ENCODE measurements at places on chromosomes 2 and 18.
A peak's percentile ranks its signal among the peaks of the same experiment; 100 is the strongest.

DNA sequence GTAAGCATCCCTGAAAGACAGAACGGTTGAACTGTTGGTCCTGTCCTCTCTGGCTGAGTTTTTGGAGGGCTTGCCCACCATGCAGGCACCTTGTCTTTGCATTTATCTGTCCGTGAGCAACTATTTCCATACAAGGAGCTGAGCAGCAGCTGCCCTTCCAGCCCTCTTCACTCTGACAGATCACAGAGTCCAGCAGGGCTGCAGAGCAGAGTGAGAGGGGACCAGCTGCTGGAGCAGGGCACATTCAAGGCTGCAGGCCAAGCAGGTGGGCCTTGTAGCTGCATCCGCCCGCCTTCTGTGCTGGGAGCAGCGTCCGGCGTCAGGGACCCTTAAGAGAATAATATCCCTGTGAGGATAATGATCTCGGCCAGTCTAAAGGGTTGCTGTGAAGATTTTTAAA lies 9.5 kb downstream of the SMYD1 start:
- DNase-seq = no peak

DNA sequence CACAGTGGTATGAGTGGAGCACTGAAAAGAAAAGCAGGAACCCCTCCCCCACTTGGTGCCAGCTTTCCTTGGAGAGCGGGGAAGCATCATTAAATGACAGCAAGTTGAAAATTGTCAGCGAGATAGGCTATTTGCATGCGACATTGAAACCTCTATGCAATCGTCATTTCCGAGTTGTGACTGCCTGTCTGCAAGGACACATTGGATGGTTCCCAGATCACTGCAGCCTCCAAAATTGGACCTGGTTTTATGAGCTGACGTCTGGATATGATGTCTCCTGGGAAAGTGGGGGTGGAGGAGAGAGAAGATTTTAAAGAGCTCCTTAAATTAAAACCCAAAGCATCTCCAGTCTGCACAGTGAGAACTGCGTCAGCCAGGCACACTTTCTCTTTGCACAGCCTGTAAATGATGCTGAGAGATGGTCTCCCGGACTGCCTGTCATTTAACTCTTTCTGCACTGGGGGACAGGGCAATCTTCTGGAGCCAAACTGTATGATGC lies 57.8 kb upstream of the KIF5C start:
- DNase-seq = no peak

GRCh38 chr2:86507600-86507999 lies 55.6 kb downstream of the CHMP3 start:
- no peak for DNase-seq

DNA sequence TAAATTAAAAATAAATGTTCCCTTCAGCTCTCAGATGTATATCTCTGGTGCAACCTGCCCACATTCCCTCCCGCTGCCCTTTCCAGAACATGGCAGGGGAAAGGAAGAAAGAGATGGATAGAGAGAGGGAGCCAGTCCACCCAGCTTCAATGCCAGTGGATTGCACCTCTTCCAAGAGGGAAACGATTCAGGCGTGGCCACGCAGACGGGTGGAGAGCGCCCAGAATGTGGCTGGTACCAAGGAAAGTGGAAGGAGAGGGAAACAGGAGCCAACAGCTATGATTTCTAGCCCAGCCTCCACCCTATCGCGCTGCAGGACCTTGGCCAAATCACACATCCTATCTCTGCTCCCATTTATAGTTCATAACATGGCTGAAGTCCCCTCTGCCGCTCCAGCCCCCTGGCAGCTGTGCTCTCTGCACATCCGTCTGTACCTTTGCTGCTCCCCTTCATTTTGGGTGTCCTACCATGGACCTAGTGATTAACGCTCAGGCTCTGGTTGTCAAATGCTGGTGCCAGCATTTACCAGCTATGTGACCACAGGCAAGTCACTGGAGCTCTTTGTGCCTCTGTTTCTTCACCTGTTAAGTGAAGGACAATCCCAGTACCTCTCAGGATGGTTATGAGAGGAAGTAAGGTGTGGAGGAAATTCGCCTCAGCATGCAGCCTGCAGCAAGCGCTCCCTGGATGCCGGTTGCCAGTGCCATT lies 66.5 kb downstream of the SFXN5 start:
- no peak for DNase-seq

DNA sequence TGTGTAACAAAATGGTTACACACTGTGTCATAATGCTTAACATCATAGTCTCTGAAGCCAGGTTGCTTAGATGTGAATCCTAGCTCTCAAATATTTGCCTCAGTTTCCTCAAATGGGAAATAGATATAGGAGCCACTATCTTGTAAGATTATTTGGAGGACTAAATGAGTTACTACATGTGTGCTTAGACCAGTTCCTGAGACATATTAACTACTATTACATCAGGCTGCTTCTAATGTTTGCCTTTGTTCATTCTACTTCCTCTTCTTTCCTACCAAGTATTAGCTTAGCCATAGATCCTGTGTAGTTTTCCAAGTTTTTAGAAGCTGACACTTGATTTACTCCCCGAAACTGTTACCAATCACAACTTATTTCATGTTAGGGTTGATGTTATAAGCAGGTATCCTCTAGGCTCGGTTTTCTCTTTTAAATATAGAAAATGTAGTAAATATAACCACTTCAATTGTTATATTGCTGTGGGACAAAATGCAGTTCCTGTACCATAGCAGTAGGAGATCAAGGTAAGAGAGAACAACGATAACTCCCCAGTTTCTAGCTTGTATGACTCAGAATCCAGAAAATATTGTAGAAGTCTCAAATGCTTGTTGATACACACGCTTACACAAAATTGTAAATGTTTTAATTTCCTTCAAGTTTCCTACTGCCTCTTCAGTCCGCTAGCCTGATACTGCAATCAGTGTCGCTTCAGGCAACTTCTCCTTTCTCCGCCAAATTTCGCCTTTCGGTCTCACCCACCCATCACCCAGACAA lies 751 bp upstream of the DNAJC10 start:
- DNase-seq = peak; percentile 45

DNA sequence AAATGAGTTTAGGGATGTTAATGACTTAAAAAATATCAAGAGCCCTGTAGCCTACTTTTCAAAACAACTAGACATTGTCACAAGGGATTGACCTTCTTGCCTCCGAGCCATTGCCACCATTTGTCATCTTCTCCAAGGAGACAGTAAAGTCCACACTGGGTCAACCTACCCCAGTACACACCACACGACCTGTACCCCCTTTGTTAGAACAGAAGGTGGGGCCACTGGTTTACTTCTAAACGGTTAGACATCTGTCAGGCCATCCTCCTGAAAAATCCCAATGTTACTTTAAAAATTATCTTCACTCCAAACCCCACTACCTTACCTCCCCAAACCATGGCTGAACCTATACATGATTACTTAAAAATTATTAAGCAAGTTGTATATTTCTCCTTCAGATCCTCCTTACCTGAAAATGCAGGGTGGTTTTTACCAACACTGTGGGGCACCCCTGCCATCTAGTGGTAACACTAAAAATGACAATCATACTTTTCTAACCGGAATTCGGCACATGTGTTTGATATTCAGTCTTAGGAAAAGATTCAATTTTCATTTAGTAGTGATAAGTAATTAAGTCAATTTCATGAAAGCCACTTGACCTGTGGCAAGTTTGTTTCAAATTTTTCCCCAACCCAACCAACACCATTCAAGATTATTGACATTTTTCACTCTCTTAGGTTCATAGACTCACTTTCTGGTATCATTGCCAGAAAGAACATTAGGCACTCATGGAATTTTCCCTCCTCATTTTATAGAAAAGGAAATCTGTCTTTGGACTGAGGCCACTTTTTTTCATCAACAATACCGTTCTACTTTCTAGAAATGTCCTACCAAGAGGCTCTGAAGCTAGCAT lies 265.3 kb upstream of the PKDCC start:
- peak; percentile 22 for DNase-seq

- no peak for DNase-seq
Observed at GRCh38 chr2:110748489-110748867, 16.1 kb downstream of the ACOXL start.

DNA sequence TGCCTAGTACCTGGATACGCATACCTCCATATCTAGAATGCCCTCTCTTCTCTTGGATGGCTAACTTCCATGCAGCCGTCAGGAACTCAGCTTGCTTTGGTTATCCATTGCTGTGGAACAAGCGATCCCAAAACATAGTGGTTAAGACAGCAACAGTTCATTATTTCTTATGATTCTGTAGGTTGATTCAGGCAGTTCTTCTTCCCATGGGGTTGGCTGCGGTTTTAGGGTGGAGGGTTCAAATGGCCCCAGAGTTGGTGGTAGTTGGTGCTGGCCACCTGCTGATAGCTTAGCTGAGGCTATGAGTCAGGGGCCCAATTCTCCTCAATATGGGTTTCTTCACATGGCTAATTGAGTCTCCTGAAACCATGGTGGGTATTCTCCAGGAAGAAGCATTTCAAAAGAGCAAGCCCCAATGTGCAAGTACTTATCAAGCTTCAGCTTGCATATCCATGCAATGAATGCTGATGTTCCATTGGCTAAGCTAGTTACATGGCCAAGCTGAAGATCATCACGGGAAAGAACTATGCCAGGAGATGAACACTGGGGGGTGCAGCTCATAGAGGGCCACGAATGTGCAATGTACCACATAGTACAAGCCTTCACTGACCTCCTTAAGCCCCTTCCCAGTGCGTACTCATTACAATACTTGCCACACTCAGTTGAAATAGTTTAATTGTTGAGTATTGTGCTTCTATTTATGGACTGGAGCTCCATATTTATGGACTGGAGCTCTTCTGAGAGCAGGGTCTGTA lies 10.0 kb upstream of the RHOB start:
- DNase-seq = no peak

GRCh38 chr2:17571681-17572080 lies 31.2 kb downstream of the VSNL1 start:
- peak; percentile 29 for DNase-seq

GRCh38 chr2:23293063-23293462 lies 91.9 kb upstream of the KLHL29 start:
- DNase-seq = peak; percentile 39

- no peak for DNase-seq
Observed at GRCh38 chr2:222882484-222882928, 21.7 kb downstream of the ACSL3 start.

DNA sequence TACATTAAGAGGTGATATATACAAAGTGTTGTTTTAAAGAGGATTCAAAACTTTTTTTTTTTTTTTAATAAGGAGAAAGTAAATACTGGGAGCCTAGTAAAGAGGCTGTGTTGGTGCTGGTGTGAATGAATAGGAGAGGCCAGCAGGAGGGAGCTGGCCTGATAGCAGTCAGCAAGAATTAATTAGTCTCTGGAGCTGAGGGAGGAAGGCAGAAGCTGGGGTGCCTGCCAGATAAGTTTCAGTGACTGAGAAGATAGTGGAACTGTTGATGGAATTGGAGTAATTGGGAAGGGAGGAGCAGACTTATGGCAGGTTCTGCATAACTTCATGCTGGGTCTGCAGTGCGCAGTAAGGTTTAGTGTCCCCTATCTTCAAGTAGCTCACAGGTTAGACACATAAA lies 36.2 kb upstream of the SNORC start:
- no peak for DNase-seq

DNA sequence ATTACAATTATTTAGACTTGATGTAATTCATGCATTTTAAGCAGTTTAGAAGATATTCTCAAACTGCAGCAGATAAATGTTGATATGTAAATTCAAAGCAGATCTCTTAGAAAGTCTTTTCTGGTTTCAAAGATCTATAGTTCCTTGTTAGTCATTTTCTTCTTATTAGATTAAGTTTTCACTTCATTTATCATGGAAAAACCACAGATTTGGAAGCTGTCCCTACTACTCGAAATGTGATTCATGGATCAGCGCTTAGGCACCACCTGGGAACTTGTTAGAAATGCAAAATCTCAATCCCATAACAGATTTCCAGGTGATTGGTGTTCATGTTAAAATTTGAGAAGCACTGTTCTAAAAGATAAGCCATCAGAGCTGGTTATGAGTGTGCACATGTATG lies 92.8 kb upstream of the CDH2 start:
- peak; percentile 44 for DNase-seq

DNA sequence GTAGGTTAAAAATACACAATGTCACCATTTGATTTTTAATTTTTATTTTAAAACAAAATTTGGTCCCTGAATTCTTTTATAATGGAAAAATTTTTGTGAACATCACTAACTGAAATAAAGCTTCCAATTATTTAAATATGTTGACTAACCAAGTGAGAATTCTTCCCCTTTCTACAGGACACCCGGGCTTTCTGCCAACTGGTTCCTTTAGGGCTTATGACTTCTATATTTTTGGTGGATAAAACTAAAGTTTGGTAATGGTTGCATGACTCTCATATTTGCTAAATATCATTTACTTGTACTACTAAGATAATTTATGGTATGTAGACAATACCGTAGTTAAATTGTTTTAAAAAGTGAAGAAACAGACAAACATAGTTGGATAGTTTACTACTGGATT lies 291.0 kb upstream of the DOK6 start:
- DNase-seq = peak; percentile 70

GRCh38 chr2:3097804-3098203 lies 279.8 kb downstream of the EIPR1 start:
- no peak for DNase-seq

GRCh38 chr2:96404446-96405373 lies 69.1 kb downstream of the NCAPH start:
- DNase-seq = no peak

DNA sequence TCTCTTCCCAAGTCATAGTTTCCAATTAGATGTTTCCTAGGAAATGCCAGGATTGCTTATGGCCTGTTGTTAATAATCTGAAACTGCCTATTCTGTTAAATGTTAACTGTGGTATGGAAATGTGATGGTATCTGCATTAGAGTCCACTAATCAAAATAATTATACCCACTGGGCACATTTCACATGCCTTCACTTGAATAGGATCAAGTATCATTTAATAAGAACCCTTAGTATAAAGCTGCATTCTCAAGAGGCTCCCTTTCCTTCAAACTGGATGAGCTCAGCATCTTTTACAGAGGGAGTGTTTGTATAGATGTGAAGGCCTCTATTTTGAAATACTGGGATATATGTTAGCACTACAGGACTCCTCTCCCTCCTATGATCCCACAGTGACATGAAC lies 477.2 kb upstream of the VRK2 start:
- no peak for DNase-seq

GRCh38 chr2:25557179-25558036 lies 116.0 kb downstream of the DTNB start:
- DNase-seq = no peak

DNA sequence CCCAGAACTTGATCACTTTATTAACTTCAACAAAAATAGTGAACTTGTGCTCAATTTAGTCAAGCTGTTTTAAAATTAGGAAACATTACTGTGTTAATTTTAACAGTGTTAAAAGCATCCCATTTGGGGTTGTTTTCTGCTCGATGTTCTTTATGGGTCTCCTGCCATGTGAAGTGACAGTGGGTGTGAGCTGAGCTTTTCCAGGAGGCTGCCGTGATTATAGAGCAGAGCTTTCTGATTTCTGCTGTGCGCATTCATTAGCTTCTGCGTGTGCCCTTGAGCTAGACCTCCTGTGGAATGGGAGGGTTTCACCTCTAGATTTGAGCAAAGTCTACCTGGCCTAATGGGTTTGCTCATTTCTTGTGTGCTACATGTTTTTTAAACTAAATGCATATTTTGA lies 121.5 kb downstream of the WDSUB1 start:
- DNase-seq = no peak

All from fibroblast of skin of abdomen (primary cell).